ENCODE measurements at places on chromosomes 12 and 14. TPM values are rescaled to one million over a fixed set of nuclear protein-coding genes. Genes with fewer than 3 reads are reported as not detected.
A peak's percentile ranks its signal among the peaks of the same experiment; 100 is the strongest.

- no peaks in the 10 kb centered on the region for H3K36me3 ChIP-seq
- peaks cover 7% of the 10 kb centered on the region for H3K4me1 ChIP-seq
- H3K27ac ChIP-seq, result no peak overlapping the region
- DNase-seq, result no peak
- H3K4me3 ChIP-seq, result no peak overlapping the region
Observed at GRCh38 chr12:114221136-114221833, 184.7 kb downstream of the TBX5 start.

DNA sequence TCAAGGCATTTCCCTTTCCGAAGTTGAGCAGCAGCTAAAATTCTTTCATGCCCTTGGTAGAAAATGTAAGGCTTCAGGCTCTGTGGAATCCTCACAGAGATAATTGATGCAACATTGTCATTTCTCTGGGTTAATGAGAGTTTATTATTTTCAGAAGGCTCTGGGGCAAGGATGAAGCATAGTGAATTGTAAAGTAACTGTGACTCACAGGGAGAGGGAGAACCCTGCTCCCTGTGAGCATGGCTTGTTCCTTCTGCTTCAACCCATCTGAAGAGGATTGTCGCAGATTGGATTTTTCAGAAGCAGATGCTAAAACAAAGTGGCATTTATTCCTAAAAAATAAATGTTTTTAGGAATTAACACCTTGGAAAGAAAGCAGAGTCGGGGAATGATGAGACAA, 41.2 kb downstream of the APOBEC1 start:
- H3K36me3 ChIP-seq, result no peaks in the 10 kb centered on the region
- no peak for DNase-seq
- no peaks in the 10 kb centered on the region for H3K27me3 ChIP-seq
- no peak overlapping the region for H3K4me3 ChIP-seq

DNA sequence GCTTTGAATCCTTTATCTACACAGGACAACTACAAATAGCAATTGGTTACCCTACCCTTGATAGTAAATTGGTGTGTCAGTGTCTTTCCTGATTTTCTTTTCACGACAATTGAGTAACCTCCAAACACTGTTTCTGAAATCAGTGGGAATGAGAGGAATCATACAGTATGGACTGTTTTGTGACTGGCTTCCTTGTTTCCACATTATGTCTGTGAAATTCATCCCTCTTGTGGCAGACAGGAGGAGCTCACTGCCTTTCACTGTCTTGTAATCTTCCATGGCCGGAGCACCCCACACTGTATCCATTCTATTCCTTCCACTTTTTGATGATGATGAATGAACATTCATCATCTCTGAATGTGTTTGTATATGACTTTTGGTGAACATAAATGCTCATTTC, 164.0 kb upstream of the PZP start:
- H3K27ac ChIP-seq, result no peak overlapping the region
- no peak overlapping the region for H3K4me3 ChIP-seq
- H3K27me3 ChIP-seq, result no peaks in the 10 kb centered on the region
- H3K4me1 ChIP-seq, result no peaks in the 10 kb centered on the region
- H3K36me3 ChIP-seq, result no peaks in the 10 kb centered on the region
- DNase-seq, result no peak

Gene CCDC175
- 0.09 TPM for total RNA-seq

- H3K4me1 ChIP-seq, result no peaks in the 10 kb centered on the region
- no peak overlapping the region for H3K27ac ChIP-seq
- no peak overlapping the region for H3K4me3 ChIP-seq
- no peaks in the 10 kb centered on the region for H3K27me3 ChIP-seq
- DNase-seq, result no peak
- no peaks in the 10 kb centered on the region for H3K36me3 ChIP-seq
Observed at GRCh38 chr12:103273645-103274044, 222.1 kb downstream of the C12orf42 start.

DNA sequence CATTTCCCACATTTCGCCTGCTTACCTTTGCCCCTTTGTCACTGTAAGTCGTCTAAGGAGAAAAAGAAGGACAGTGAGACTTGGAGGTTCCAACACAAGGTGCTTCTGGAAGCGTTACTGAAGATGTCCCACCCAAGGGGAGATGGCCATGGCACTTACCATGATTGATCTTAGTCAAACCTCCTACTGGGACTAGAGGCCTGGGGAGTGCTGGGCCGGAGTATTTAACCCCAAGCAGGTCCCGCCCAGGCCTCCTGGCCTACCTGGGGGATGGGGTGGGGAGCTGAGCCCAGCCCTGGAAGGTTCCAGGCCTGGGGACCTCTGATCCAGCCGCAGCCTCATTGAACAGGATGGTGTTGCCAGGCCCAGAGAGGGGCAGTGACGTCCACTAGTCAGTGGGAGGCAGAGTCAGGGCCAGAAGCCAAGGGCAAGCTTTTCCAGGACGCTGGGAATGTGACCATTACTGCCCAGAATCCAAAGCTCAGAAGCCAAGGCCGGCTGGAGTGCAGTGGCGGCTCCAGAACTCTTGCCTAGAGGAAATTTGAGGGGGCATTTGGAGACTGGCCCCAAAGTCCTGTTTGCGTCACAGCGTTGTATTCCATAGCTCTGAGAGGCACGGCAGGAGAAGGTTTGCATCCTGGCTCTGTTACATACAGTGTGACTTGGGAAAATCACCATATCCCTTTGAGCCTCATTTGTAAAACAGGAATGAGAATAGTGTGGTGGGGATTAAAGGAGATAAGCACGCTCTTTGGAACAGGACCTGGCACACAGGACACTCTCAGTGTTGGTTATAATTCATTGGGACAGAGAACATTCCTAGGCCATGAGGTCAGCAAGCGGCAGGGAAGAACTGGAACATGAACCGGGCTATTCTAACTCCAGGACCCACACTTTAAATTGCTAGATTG, at the start of gene HPD:
Gene HPD, minus strand, starts transcription at position 198 of the 911 bp plus-strand sequence. Its CDS starts 36 bp downstream, at position 162.
- H3K4me3 ChIP-seq, result no peak within 1 kb of the TSS
- no peaks in the 10 kb centered on the region for H3K36me3 ChIP-seq
- H3K27ac ChIP-seq, result no peak within 1 kb of the TSS
- DNase-seq, result peak; percentile 46

Gene C12orf56
- total RNA-seq, result 1.5 TPM

Gene OASL
- total RNA-seq, result not detected

GRCh38 chr14:61109288-61109687, 128.2 kb downstream of the SLC38A6 start:
- peaks cover 11% of the 10 kb centered on the region for H3K36me3 ChIP-seq
- peaks cover 6% of the 10 kb centered on the region for H3K4me1 ChIP-seq
- DNase-seq, result peak; percentile 18
- no peak overlapping the region for H3K27ac ChIP-seq
- no peaks in the 10 kb centered on the region for H3K27me3 ChIP-seq
- no peak overlapping the region for H3K4me3 ChIP-seq

- H3K27ac ChIP-seq, result no peak overlapping the region
- H3K4me1 ChIP-seq, result peaks cover 15% of the 10 kb centered on the region
- no peaks in the 10 kb centered on the region for H3K27me3 ChIP-seq
- DNase-seq, result no peak
Observed at GRCh38 chr14:59336706-59337105, 128.5 kb downstream of the GPR135 start.

DNA sequence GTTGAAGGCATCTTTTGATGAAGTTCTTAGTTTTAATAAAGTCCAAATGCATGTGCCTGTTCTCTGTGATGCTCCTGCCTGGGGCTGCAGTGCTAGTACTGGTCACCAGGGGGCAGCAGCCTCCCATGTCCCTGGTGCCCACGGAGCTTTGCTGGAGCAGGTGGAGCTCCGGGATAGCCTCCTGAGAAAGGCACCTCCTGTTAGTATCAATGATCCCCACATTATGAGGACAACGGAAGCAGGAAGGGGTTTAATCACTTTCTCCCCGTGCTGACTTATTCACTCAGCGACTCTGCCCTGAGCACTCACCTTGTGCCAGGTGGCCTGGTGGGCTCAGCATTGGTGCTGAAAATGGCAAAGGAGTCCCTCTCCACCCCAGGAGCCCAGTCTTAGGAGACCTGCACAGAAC, 123.0 kb upstream of the PZP start:
- H3K36me3 ChIP-seq, result peaks cover 29% of the 10 kb centered on the region
- H3K4me1 ChIP-seq, result no peaks in the 10 kb centered on the region
- DNase-seq, result peak; percentile 87
- no peaks in the 10 kb centered on the region for H3K27me3 ChIP-seq
- H3K27ac ChIP-seq, result no peak overlapping the region
- no peak overlapping the region for H3K4me3 ChIP-seq

Gene HOXC4
- total RNA-seq, result not detected

Gene KRAS
- 46.3 TPM for total RNA-seq

DNA sequence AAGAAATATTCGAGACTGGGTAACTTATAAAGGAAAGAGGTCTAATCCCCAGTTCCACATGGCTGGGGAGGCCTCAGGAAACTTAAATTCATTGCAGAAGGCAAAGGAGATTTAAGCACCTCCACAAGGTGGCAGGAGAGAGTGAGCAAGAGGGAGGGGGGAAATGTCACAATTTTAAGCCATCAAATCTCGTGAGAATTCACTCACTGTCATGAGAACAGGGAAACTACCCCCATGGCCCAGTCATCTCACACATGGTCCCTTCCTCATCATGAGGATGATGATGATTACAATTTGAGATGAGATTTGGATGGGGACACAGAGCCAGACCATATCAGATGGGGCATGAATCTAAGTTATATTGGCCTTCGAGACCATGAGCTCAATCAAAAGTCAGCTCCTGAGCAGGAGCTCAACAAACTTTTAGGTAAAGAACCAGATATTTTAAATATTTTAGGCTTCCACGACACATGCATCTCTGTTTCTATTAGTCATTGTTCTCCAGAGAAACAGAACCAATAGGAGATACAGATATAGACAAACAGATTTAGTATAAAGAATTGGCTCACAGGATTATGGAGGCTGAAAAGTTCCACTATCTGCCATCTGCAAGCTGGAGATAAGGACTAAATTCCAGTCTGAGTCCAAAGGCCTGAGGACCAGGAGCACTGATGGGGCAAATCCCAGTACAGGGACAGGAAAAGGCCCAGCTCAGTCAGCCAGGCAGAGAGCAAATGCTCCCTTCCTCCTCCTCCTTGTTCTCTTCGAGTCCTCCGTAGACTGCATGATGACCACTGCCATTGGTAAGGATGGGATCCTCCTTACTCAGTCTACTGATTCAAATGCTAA, 24.9 kb downstream of the DGLUCY start:
- H3K4me3 ChIP-seq, result no peak overlapping the region
- no peaks in the 10 kb centered on the region for H3K36me3 ChIP-seq
- H3K4me1 ChIP-seq, result no peaks in the 10 kb centered on the region
- peak; percentile 41 for DNase-seq

DNA sequence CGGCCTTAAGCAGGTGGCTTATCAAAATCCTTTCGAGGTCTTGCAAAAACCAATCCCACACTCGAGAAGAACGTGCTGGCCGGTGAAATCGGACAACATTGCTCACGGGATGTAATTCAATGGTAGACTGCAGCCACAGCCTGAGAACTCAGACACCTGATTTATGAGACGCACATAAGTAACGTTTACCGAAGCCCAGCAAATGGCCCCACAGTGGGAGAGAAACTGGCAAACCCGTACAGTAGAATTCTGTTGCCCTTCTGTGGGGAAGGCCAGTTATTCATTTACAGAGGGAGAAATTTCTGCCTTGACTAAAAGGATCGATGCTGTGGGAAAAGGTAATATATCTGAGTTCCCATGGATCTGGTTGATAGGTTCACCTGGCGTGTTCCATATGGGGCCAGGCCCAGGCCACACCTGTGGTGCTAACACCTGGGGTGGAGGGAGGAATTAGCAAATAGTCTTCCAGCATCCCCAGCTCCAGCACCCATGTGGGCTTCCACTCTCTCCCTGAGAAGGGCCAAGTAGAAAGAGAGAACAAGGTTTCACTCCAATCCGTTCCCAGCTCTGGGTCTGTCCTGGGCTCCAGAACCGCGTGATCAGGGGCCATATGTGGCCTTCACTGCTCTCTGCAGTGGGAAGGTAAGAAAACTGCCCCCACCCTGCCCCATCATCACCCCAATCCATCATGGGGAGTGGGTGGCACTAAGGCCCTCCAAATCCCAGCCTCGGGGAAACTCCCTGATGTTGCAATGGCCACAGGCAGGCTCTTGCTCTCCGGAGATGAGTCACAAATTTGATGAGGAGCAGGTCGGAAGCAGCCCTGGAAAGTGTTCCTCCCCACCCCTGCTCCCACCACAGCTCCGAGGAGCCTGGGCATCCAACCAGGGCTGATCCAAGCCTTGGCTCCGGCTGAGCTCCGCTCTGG, 12.7 kb downstream of the BDKRB1 start:
- no peaks in the 10 kb centered on the region for H3K27me3 ChIP-seq
- no peak overlapping the region for H3K27ac ChIP-seq
- H3K36me3 ChIP-seq, result 0 out of 2 replicates have a peak, but pooled peaks cover 4% of the 10 kb centered on the region
- H3K4me3 ChIP-seq, result no peak overlapping the region
- DNase-seq, result peak; percentile 19

- no peak overlapping the region for H3K27ac ChIP-seq
- no peaks in the 10 kb centered on the region for H3K27me3 ChIP-seq
- H3K4me3 ChIP-seq, result no peak overlapping the region
- peaks cover 2% of the 10 kb centered on the region for H3K36me3 ChIP-seq
- H3K4me1 ChIP-seq, result no peaks in the 10 kb centered on the region
Observed at GRCh38 chr12:69447892-69448291, 22.3 kb upstream of the FRS2 start.

GRCh38 chr14:96581026-96581425, 78.8 kb downstream of the PAPOLA start:
- no peak for DNase-seq
- H3K4me1 ChIP-seq, result no peaks in the 10 kb centered on the region
- H3K4me3 ChIP-seq, result no peak overlapping the region
- no peaks in the 10 kb centered on the region for H3K36me3 ChIP-seq
- no peak overlapping the region for H3K27ac ChIP-seq

Gene DCN
- not detected for total RNA-seq

Gene RNASE7
- total RNA-seq, result not detected

DNA sequence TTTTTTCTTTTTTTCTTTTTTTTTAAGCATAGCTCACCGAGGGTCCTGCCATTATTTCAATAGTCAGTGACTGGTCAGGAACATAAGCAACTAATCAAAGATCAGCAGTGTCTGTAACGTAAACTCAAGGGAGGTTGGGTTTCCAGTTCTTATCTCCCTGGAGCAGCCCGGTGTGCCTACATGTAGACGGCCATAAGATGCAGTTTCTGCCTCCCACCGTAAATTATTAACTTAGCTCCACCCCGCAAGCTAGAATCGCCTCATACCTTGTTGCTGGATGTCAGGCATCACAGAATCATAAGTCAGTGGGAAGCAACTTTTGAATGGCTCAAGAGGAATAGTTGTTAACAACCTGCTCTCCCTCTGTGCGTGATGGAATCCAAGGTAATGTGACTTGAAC, at the start of gene MYO1H:
Gene MYO1H, plus strand, starts transcription at position 312 of the 400 bp plus-strand sequence. Its CDS starts 61 bp downstream, at position 373.
- no peak within 1 kb of the TSS for H3K4me3 ChIP-seq
- no peak for DNase-seq
- H3K36me3 ChIP-seq, result no peaks in the 10 kb centered on the region
- H3K27ac ChIP-seq, result no peak within 1 kb of the TSS
- H3K4me1 ChIP-seq, result no peaks in the 10 kb centered on the region

Data from H9 (cell line).